ENCODE measurements at places on chromosomes 3 and 15. TPM values are rescaled to one million over a fixed set of nuclear protein-coding genes. Genes with fewer than 3 reads are reported as not detected.

The ITIH4 gene
- polyA plus RNA-seq: 0.39 TPM

The GNAT1 gene
- polyA plus RNA-seq: not detected

The CLEC3B gene
- polyA plus RNA-seq: not detected

The SUSD5 gene
- 0.62 TPM for polyA plus RNA-seq

The B4GALT4 gene
- 9.9 TPM for polyA plus RNA-seq

The CHST13 gene
- not detected for polyA plus RNA-seq

The DUOXA2 gene
- not detected for polyA plus RNA-seq

The OXSR1 gene
- 13.2 TPM for polyA plus RNA-seq

The TMEM212 gene
- polyA plus RNA-seq: not detected

The PLA2G4E gene
- 0.07 TPM for polyA plus RNA-seq

The POPDC2 gene
- polyA plus RNA-seq: not detected
